ENCODE measurements at places on chromosomes 16 and 17.
A peak's percentile ranks its signal among the peaks of the same experiment; 100 is the strongest.

- no peak for DNase-seq
Measured at GRCh38 chr17:50884439-50885311, 18.5 kb upstream of the TOB1 start.

GRCh38 chr17:60283816-60284215 is 108.1 kb downstream of the USP32 start:
- DNase-seq = no peak

GRCh38 chr17:44601973-44602372 is 44.7 kb downstream of the FZD2 start:
- DNase-seq = no peak

GRCh38 chr16:31179747-31180459 is at the start of gene FUS:
Gene FUS (plus strand): TSS chr16:31180139. CDS start chr16:31180215, 76 bp downstream.
- peak; percentile 75 for DNase-seq

- DNase-seq = no peak
Measured at GRCh38 chr17:49434821-49435670, 20.4 kb upstream of the PHB1 start.

GRCh38 chr16:89167425-89167941 is 4.1 kb upstream of the CDH15 start:
- peak; percentile 25 for DNase-seq

DNA sequence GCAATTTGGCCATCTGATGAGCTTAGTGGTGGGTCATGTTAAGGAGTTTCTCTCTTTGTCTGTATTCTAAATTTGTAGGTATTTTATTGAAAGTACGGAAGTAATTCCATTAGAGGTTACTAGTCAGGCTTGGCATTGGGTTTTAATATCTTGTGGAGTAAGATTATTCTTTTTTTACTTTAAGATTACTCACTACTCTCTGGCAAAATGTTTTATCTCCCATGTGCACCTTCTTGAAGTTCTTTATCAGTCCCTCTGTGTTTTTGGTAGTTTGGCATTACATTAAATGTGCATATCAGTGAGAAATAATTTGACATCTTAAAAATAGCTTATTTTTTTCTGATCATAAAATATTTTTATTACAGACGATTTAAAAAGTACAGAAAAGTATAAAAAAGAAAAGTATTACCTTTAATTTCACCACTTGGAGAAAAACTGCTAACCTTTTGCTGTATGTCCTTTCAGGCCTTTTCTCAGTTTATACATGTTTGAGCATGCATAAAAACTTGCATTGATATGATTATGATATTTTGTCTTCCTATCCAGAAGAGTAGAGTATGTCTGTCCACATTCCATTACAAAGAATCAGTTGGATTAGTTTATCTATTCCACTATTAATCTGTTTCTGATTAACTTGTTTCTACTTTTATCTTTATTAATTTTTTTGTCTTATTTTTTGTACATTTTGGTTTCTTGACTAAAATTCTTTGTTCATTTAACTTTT is 198.3 kb downstream of the SPECC1 start:
- DNase-seq = no peak

GRCh38 chr16:53864819-53865493 is 161.0 kb downstream of the FTO start:
- no peak for DNase-seq

- DNase-seq = no peak
Measured at GRCh38 chr16:81514041-81514559, 69.5 kb downstream of the CMIP start.

DNA sequence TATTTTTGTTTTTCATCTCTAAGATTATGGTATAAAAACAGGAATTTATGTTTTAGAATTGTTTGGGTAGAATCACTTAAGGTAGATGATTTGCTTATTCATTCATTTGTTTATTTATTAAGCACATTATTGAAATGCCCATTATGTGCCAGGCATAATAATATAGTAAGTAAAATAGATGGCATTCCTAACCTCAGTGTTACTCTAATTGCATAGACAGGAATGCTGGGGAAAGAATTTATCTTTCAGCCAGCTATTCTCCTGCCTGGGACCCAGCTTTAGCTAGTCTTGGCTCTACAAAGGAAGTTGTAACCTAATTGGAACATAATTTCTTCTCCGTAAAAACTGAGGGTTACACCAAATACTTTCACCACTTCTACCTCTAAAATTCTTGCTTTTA is 44.6 kb downstream of the NFAT5 start:
- DNase-seq = no peak

GRCh38 chr17:68627956-68628575 is 26.9 kb upstream of the FAM20A start:
- no peak for DNase-seq

GRCh38 chr17:68182011-68182306 is 65.9 kb upstream of the AMZ2 start:
- DNase-seq = no peak

Data from fibroblast of skin of left quadriceps (primary cell).